ENCODE measurements at places on chromosomes 4 and X.

DNA sequence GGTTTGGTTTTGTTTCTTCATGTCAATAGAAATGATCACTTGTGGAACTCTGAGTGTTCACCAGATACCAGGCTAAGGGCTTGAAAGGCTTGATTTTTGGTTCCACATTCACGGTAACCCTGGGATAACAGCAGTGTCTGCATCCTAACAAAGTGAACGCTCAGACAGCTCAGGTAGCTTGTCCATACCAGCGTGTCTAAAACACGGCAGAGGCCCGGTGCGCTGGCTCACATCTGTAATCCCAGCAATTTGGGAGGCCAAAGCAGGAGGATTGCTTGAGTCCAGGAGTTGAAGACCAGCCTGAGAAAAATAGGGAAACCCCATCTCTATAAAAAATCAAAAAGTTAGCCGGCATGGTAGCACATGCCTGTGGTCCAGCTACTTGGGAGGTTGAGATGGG is 49.0 kb downstream of the HTRA3 start:
- H3K27me3 ChIP-seq: no peaks in the 10 kb centered on the region
- no peaks in the 10 kb centered on the region for H3K36me3 ChIP-seq
- H3K4me3 ChIP-seq: no peak overlapping the region
- H3K27ac ChIP-seq: no peak overlapping the region
- no peak for DNase-seq
- peaks cover 14% of the 10 kb centered on the region for H3K4me1 ChIP-seq

- no peaks in the 10 kb centered on the region for H3K36me3 ChIP-seq
- no peak overlapping the region for H3K27ac ChIP-seq
- H3K4me3 ChIP-seq: no peak overlapping the region
- no peak for DNase-seq
- no peaks in the 10 kb centered on the region for H3K4me1 ChIP-seq
Measured at GRCh38 chr4:101315786-101316185, 31.5 kb downstream of the PPP3CA start.

GRCh38 chr4:147550626-147551246 is 66.5 kb upstream of the TMEM184C start:
- DNase-seq: peak; percentile 95
- peak overlapping the region; percentile 49 for H3K27ac ChIP-seq
- H3K4me3 ChIP-seq: peak overlapping the region; percentile 11
- peaks cover 18% of the 10 kb centered on the region for H3K4me1 ChIP-seq
- H3K27me3 ChIP-seq: no peaks in the 10 kb centered on the region

DNA sequence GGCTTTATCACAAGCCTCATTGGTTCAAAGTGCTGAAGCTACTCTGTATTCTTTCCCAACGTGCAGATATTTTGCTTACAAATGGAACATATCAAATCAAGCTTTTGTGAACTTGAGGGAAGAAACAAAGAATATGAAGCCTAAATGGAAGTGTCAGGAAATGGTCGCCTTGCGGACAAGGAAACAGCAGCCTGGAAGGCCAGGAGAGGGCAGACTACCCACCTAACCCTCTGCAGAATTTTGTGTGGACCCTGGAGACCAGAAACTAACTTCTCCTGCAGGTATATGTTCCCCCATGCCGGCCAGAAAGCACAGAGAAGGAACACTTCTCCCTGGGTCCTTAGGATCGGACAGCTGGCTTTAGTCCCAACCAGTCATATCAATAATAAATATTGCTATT is 1425.8 kb downstream of the PCDH7 start:
- no peak overlapping the region for H3K27ac ChIP-seq
- no peak overlapping the region for H3K4me3 ChIP-seq
- no peaks in the 10 kb centered on the region for H3K36me3 ChIP-seq
- H3K4me1 ChIP-seq: no peaks in the 10 kb centered on the region
- DNase-seq: no peak

DNA sequence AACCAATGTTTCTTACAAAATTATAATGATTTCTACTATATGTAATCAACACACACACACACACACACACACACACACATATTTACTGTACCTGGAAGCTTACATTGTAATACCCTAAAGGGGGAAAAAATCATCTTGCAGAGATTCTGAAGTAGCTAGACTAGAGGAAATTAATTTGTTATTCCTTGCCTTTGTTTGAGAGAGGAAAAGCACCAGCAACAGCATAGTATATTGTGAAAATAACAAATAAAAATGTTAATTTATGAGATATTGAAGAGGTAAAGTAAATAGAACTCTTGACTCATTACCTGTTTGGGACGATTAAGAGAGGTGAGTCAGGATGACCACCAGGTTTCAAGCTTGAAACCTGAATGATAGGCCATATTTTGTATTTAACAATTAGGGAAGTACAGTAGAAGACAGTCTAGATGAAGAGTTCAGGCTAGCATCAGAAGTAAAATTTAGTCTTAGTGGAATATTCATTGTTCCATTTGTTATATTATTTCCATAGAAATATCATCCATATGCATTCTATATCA is 873.4 kb upstream of the PCDH10 start:
- no peaks in the 10 kb centered on the region for H3K27me3 ChIP-seq
- no peak overlapping the region for H3K27ac ChIP-seq
- H3K4me3 ChIP-seq: no peak overlapping the region
- no peaks in the 10 kb centered on the region for H3K4me1 ChIP-seq
- DNase-seq: no peak

DNA sequence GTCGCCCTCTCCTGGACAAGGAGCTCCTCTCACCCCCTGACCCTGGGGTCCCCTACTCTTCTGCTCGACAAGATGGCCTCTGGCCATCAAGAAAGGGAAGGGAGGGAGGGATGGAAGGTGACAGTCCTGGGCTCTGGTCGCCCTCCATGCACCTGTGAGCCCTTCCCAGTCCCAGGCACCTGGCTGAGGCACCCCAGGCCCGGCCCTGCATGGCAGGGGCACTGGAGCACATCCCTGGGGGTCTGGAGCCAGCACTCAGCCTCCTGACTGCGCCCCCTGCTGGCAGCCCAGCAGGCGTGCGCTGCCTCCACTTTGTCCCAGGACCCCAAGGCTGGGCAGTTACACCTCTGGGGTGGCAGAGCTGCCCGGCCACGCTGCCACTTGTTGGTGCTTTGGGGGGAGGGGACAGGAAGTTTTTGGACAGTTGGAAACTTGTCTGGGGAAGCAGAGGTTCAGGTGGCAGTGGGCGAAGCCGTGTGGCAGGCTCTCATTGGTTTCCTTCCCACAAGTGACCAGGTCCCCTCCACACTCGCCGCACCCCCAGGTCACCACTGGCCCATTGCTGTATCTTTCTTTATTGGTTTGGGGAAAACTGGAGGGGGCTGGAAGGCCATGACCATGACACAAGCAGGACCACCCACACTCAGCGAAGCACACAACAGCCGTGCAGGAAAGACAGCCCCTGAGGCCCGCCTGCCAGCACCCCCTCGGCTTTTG is 4.3 kb downstream of the PNCK start:
- H3K36me3 ChIP-seq: no peaks in the 10 kb centered on the region
- H3K4me3 ChIP-seq: no peak overlapping the region
- no peak overlapping the region for H3K27ac ChIP-seq
- DNase-seq: no peak

DNA sequence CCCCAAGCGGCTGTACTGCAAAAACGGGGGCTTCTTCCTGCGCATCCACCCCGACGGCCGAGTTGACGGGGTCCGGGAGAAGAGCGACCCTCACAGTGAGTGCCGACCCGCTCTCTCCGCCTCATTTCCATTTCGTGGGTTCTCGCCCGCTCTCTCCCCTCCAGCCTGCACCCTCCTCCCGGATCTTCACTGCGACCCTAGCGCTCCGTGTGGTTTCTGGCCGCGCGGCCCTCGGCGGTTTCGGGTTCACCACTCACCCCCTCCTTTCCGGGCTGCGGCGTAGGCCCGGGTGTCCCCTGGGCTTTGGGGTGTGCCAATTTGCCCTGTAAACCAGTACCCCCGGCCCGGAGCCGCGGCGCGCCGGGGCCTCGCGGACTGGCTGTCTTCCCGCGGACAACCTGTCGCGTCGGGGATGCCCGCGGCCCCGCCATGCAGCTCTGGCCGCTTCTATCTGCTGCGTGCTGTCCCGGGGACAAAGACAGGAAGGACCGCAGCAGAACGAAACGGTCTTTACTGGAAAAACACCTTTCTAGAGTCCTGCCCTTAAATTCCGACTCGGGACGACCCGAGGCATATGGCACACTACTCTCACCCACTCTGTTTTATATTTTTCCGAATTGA is 737 bp downstream of the FGF2 start:
- peak overlapping the region; percentile 96 for H3K27ac ChIP-seq
- no peaks in the 10 kb centered on the region for H3K27me3 ChIP-seq
- DNase-seq: peak; percentile 25
- H3K36me3 ChIP-seq: peaks cover 3% of the 10 kb centered on the region
- peaks cover 18% of the 10 kb centered on the region for H3K4me1 ChIP-seq

GRCh38 chr4:57051095-57051494 is 59.1 kb downstream of the IGFBP7 start:
- DNase-seq: peak; percentile 24
- no peaks in the 10 kb centered on the region for H3K27me3 ChIP-seq
- no peak overlapping the region for H3K4me3 ChIP-seq
- no peak overlapping the region for H3K27ac ChIP-seq
- peaks cover 15% of the 10 kb centered on the region for H3K4me1 ChIP-seq
- H3K36me3 ChIP-seq: peaks cover 4% of the 10 kb centered on the region
